Stimulated activated CD8-positive, alpha-beta memory T cell treated with anti-CD3 and anti-CD28 coated beads, Interleukin-2, amount 100 ng/mL, for 1 hour (primary cell): ENCODE measurements at places on chromosomes 13 and 19.

DNA sequence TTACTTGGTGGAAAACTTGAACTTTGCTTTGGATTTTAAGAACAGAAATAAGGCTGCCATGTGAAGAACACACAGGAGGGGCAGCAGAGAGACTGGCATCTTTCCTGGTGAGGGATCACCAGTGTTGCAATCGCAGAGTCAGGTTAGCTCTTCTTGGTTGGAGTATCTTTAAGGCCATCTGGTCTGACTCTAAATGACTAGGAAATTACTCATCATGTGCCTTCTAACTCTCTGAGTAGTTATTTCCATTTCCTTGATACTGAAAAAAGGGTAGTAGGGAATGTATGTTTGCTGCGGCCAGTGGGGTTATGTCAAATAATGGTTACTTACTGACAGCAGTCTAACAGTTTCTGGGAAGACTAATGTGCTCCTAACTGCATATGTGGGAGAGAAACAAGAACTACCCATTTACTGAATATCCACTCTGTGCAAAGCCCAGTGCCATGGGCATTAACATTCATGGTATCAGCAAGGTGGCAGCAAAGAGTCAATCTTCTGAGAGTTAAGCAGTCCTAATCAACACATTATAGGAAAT lies 122.1 kb downstream of the COG6 start:
- DNase-seq: no peak

- DNase-seq: no peak
Observed at GRCh38 chr19:34988119-34988518, 12.0 kb upstream of the GRAMD1A start.

DNA sequence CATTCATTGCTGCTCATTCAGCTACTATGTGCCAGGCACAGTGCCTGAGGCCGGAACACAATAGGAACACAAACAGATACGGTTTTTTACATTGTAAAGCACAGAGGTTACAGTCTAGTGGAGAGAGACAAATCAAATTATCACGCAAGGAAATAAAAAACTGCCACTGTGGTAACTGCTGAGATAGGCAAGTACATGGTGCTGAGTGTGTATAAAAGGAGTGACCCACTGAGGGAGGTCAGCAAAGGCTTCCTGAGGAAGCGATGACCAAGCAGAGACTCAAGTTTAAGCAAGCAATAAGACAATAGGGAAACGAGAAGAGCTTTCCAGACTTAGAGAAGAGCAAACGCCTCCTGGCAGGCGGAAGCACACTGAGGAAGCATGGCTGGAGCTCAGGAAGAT lies 56.4 kb downstream of the NUFIP1 start:
- DNase-seq: no peak

DNA sequence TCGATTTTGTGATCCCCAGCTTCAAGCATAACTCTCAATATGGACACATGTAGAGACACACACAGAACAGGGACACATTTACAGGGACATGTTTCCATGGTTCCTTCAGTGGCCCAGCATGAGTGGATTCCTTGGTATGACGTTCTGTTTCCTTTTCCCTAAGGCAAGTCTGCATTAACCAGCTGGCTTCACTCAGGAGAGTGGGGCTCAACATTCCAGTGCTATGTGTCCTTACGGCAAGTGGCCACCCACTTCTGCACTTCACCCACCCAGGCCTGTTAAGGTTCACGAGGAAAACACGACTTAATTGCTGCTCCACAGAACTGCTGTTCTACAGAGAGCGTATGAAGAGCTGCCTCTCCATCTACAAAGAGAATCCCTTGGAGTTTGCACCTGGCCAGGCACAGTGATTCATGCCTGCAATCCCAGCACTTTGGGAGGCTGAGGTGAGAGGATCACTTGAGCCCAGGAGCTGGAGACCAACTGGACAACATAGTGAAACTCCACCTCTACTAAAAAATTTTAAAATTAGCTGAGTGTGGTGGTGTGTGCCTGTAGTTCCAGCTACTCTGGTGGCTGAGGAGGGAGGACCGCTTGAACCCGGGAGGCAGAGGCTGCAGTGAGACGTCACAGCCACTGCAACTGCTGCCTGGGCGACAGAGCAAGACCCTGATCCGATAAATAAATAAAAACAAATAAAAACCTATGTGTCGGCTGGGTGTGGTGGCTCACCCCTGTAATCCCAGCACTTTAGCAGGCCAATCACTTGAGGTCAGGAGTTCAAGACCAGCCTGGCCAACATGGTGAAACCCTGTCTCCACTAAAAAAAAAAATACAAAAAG lies 32.5 kb downstream of the BRD4 start:
- no peak for DNase-seq

DNA sequence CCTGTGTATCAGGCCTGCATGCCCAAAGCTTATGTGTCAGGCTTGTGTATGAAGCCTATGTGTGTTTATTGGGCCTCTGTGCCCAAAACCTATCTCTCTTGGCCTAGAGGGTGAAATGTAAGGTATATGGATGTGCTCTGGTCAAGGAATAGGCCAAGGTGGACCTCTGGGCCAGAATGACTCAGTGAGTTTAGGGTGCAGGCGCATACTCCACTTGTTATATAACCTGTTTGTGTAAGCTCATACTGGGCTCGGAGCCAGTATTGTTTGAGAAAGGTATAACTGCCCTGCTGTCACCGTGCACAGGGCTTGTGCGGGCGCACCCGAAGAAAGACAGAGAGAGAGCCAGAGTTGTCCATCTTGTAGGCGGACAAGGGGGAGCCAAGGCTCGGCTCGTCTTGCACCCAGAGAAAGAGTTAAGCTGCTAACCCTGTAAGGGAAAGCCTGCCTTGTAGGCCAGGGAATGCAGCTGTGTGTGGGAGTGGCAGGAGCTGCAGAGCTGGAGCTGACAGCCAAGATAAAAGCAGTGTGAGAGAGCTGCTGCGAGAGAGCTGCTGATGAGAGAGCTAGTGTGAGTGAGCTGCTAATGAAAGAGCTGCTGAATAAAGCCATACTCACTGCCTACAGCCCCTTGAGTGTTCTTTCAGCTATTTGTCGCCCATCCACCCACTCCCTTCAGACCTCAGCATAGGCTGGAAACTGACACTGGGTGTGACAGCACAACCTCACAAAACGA lies 43.4 kb upstream of the N4BP2L1 start:
- DNase-seq: no peak

GRCh38 chr13:34462843-34463242 lies 479.2 kb upstream of the NBEA start:
- no peak for DNase-seq

- DNase-seq: no peak
Observed at GRCh38 chr13:42539670-42540069, 34.3 kb upstream of the TNFSF11 start.

GRCh38 chr13:77916488-77916887 lies 2.1 kb downstream of the EDNRB start:
- no peak for DNase-seq

DNA sequence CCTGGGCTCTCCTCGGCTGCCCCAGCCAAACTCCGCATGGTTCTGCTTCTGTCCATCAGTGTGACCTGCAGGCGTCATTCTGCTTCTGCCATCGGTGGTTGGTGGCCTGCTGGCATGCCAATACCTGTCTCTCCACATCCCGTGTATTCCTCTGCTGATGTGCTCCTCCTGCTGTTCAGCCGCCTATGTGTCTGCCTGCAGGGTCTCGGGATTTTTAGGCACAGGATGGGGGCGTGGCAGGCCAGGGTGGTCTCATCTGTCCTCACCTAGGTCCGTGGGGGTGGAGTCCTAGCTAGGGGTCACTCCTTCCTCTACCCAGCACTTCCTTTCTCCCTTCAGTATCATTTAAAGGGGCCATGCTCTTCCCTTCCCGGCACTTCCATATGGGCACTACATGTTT lies 33.0 kb upstream of the SGCG start:
- no peak for DNase-seq

- no peak for DNase-seq
Observed at GRCh38 chr13:75454497-75454896, 27.5 kb downstream of the TBC1D4 start.

GRCh38 chr13:33228648-33229445 lies 56.7 kb downstream of the STARD13 start:
- no peak for DNase-seq
